NCI-H187 (cell line): ENCODE measurements at places on chromosomes 2 and 18.

DNA sequence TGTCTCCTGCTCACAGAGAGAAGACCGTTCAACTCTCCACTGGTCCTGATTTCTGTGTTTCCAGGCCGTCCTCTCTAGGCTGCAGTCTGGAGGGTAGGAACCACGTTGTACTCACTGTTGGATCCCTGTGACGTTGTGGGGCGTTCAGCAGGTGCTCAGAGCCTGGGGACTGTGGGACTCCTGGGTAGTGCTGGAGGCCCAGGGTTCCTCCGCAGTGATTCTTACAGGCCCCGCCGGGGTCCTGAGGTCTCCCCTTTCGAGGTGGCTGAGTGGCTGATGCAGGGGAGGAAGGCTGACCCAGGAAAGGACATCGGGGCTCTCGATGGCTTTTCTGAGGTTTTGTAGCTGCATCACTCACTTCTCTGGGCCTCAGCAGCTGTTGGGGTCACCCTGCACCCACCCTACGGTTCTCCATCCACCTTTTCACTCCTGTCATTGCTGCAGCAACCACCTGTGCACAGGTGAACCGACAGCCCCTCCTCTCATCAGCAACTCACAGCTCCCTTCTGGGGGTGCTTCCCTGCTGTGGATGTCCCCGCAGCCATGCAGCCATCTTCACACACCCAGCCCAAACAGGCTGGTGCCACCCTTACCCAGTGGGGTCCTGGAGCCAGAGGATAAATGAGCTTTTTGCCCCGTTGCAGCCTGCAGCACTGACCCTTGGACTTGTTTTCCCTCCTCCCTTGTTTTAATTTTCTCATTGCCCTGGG is 169.6 kb upstream of the HDAC4 start:
- DNase-seq: no peak

DNA sequence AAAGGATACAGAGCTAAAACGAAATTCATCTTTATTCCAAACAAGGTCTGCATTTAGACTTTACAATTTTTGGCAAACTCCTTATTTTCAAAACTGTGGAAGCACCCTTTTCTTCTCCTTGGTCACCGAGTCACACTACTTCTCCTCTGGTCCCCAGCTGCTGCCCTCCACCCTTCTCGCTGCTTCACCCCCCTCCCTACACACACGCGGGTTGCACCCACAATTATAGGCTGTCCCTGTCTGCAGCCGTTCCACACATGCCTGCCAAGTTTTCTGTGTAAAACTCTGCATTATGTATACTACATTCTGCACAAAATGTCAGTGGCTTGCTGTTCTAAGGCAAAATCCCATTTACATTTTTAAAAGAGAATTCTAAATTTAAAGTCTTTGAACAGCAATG is 63.5 kb downstream of the PTPN2 start:
- DNase-seq: no peak

- no peak for DNase-seq
Observed at GRCh38 chr2:44786817-44787214, 154.7 kb upstream of the SIX3 start.

DNA sequence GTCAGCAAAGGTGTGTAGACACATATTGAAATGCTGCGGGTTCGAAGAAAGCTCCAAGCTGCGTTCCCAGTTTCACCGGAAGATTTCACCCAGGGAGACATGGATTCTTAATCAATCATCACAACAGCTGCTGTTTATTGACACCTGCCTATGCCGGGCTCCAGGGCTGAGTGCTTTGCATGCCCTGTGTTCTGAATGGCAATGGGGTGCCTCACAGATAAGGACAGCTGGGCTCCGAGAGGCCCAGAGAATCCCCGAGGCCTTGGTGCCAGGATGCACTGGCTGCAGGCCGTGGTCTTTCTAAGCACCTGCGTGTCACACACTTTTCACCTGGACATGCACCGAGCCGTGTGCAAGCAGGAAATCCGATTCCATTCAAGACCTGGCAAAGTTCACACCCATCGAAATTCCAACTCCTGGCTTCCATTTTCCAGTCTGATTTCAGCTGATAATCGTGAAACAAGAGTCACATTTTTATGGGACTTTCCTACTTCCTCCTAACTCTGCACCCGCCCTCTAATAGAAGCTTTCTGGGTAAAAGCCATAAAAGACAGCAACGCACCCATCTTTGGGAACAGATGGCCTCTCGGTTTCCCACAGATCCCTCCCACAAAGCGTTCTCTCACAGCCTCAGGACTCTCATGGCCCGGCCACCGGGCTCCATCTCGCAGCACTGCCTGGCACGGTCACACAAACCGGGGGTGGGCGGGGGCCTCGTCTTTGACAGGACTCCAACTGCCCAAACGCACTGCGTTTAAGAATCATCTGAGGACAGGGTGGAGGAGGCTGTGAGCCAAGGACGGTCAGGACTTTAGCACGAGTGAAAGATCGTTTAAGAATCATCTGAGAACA is 245.6 kb upstream of the SALL3 start:
- DNase-seq: no peak

DNA sequence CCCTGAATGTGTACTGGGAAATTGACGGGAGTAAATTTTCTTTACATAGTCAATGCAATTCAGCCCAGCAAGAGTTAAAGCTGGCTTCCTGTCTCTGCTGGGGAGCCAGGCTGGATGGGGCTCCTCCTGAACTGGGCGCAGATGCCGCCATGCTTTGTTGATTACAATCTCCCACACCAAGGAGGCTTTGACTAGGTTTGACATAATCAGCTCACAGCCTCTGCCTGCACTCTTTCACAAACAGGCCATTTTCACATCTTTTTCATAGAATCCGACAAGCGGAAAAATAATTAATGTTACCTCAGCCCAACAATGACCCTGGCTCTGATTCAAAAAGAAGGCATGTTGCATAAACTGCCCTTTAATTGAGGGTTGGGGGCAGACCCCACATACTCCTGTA is 54.3 kb downstream of the FOXI3 start:
- no peak for DNase-seq

DNA sequence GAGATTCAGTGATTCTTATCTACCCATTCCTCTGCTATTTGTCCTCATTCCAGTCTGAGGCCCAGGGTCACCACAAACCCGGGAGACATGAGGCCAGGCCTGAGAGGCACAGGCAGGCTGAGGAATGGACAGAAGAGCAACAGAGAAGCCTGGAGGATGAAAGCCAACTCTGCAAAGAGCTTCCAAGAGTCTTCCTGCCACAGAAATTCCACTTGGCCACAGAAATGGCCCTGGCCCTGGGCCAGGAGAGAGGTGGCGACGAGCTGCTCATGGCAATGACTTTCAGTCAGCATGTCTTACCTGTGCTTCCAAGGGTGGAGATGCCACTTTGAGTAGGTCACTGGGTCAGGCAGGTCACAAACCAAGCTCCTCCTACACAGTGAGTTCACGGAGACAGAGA is 155.3 kb upstream of the PKDCC start:
- no peak for DNase-seq

DNA sequence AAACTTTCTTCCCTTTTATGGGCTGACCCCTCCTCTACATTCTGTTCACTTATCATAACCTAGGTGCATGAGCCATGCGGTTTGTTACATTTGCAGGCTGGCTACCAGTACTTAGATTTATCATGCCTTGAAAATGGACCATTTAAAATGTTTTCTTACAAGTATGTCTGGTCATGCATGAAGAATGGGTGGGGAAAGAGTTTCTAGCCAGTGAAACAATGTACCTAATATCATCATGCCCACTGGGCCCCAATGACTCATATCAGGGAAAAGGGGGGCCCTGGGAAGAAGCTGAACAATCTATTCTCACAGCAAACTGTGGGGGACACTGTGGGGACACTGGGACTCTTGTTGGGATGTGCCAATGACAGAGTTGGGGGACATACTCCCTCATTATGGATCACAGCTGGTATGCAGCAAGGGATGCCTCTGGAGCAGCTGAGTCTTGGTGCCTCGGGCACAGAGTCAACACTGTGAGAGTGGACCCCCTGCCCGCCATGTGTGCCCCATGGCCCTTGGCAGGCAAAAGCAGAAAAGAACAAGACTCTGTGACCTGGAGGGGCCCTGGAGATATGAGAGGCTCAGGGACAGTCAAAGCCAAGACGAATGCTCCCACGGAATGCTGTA is 156.3 kb downstream of the ZNF516 start:
- DNase-seq: no peak

- DNase-seq: no peak
Observed at GRCh38 chr18:63980027-63980426, 10.1 kb downstream of the SERPINB8 start.

- DNase-seq: no peak
Observed at GRCh38 chr2:28252311-28252710, 140.3 kb upstream of the FOSL2 start.

DNA sequence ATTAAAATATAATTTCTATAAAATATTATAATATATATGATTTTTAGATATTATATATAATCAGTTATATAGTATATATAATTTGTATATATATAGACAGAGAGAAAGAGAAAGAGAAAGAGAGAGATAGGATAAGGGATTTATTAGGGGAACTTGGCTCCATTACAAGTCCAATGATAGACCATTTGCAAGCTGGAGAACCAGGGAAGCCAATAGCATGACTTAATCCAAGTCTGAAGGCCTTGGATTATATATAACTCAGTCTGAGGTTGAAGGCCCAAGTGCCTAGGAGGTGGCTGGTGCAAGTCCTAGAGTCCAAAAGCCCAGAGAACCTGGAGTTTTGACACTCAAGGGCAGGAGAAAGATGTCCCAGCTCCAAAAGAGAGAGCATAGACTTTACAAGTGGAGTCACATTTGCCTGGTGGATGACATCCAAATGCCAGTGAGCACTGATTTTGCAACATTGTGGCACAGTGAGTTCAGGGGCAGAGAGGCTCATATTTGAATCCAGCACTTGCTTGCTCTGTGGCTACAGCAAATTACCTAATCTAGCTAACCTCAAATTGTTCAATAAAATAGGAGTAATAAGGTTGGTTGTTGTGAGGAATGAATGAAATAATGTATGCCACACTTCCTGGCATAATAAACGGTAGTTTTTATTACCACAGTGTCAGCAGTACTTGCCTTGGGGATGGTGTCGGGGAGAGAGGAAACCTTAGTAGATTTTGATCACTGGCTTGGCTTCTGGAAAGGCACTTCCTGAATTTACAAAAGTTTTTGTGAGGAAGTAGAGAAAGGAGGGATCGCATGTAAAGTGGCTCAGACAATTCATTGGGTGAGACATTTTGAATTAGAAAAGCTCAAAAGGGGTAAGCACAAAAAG is 69.6 kb upstream of the CD28 start:
- no peak for DNase-seq

DNA sequence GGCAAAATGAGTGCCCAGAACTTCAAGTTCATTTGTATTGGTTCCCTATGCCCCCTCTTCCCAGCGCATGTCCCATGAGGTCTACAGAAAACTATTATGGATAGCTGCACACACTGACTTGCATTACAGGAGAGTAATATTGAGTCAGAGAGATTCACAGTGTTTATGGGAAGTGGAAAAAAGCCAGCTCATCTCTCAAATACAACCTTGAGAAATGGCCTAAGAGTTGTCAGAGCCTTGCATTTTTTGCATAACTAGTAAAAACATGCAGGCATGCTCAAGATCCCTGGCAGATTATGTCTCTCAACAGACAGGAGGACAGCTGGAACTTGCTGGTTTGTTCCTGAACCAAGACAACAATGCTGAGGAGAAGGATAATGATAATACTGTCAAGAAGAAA is 1292.8 kb downstream of the DSC3 start:
- no peak for DNase-seq

- DNase-seq: no peak
Observed at GRCh38 chr18:28110924-28111323, 66.0 kb downstream of the CDH2 start.

- DNase-seq: no peak
Observed at GRCh38 chr2:216316743-216317142, 55.5 kb downstream of the MARCHF4 start.

GRCh38 chr2:119645173-119645855 is 33.7 kb upstream of the TMEM177 start:
- no peak for DNase-seq
